Activated naive CD4-positive, alpha-beta T cell treated with anti-CD3 and anti-CD28 coated beads, Interleukin-2, amount 50 U/mL, for 72 hours (primary cell): ENCODE measurements at places on chromosomes 4 and X. TPM values are rescaled to one million over a fixed set of nuclear protein-coding genes. Genes with fewer than 3 reads are reported as not detected.
A peak's percentile ranks its signal among the peaks of the same experiment; 100 is the strongest.

CT45A10 gene
- total RNA-seq = not detected

CNOT6L gene
- 105 TPM for total RNA-seq

DOK7 gene
- total RNA-seq = not detected

SETD7 gene
- total RNA-seq = 8.8 TPM

PAGE2 gene
- total RNA-seq = not detected

LRCH2 gene
- not detected for total RNA-seq

RAB41 gene
- total RNA-seq = not detected

ADGRL3 gene
- total RNA-seq = not detected

TMEM271 gene
- not detected for total RNA-seq

RHOXF2B gene
- total RNA-seq = not detected

SSX3 gene
- total RNA-seq = not detected

HTRA3 gene
- total RNA-seq = not detected

PPEF2 gene
- not detected for total RNA-seq

- peak; percentile 70 for DNase-seq
Measured at GRCh38 chr4:99816545-99817308, at the start of gene DAPP1. Gene DAPP1, plus strand, starts transcription at chr4:99816827. Its CDS starts 87 bp downstream, at chr4:99816914.

- DNase-seq = no peak
Measured at GRCh38 chr4:164591666-164592065, 162.3 kb upstream of the SMIM31 start.

GRCh38 chrX:141279476-141279875 is 37.2 kb upstream of the SPANXC start:
- no peak for DNase-seq

DNA sequence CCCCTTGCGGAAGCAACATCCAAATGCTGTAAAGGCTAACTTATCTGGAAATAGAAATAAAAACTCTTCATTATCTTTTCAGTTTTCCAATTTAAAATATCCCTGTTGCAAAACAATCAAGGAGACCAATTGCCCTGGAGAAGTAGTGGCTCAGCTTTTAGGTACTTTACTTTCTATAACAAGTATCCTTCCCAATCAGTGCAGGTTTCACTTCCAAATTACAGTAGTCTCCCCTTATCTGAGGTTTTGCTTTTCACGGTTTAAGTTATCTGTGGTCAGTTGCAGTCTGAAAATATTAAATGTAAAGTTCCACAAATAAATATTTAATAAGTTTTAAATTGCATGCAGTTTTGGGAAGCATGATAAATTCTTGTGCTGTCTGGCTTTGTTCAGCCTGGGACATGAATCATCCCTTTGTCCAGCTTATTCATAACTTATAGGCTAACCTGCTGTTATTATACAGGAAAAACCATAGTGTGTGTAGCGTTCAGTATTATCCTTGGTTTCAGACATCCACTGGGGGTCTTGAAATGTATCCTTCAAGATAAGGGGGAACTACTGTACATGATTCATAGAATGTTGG is 973.1 kb upstream of the GRID2 start:
- no peak for DNase-seq

DNA sequence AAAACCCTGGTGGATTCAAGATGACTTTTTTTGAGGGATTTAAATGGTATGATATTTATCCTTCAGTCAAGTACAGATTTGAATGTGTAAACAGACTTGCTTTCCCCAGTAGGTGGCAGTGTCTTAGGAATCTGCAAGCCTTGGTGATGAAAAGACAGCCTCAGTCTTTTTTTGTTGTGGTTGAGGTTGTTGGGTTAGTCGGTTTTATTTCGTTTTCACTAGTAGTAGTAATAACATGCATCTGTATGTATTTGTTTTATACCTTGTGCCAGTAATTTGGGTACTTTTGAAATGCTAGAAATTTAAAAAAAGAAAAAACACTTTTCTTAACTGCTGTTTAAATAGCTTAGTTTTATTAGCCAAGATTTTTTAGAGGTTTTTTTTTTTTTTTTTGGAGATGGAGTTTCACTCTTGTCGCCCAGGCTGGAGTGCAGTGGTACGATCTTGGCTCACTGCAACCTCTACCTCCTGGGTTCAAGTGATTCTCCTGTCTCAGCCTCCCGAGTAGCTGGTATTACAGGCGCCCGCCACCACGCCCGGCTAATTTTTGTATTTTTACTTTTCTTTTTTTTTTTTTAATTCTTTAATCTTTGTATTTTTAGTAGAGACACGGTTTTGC is 39.2 kb downstream of the COPS4 start:
- peak; percentile 69 for DNase-seq

- no peak for DNase-seq
Measured at GRCh38 chrX:110086916-110087484, 84.1 kb downstream of the TMEM164 start.

DNA sequence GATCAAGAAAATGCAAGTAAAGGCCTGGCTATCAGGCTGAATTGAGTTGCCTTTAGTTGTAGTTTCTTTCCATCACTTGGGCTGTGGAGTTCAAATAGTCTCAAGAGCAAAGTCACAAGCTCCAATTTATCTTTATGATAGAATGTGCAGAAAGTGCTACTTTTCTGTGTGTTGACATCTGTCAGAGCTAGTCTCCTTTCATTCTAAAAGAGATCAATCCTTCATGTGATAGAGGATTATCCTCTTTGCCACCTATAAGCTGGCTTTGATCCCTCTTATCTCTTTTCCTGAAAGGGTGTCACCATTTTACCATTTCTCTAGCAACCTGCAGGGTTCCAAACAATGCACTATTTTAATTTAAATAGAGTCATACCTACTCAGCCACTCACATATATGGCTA is 224.9 kb downstream of the TEX13A start:
- DNase-seq = no peak

DNA sequence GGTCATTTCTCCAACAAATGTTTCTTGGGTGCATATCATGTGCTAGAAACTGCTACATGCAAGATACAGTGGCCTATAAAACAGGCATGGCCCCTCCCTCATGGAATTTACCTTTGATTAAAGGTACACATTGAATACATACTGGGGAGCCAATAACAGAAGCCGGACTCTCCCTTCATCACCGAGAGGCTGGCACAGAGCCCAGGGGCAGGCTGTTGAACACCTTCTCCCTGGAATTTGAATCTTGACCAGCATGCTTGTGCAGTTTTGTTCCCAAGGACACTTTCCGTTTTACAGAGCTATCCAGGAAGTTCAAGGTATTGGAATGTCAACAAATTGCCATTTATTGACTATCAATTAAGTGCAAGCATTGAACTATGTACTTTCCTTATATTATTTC is 33.2 kb downstream of the PPARGC1A start:
- no peak for DNase-seq

DNA sequence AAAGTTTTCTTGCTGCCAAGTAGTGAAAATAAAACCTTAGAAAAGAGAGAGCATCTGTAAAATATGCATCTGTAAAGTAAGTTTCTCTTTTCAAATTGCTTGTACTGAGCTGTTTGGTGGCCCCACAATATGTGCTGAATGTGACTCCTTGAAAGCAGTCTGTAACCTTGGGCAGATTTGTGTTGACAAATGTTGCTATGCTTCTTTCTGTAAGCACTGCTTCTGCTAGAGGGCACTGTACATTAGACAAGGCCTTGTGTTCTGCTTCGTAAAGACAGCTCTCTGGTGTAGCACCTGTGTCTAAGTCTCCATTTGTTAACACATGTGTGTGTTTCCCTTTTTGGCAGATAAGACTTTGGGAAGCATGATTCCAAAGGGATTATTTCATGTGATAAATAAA is 56.6 kb upstream of the NRK start:
- no peak for DNase-seq

DNA sequence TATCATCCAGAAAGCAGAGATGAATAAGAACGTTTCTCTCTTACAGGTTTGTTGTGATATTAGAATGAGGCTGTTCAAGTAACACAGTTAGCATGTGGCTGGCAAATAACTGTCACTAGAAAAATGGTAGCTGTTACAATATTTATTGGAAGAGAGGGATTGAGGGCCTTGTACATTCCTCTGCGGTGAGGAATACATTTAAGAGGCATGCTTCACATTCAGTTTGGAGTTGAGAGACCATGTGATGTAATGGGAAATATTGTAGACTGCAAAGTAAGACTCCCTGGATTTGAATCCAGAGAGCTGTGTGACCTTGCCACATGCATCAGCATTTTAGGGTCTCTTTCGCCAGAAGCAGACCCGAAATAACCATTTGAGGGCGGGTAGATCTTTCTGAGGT is 104.8 kb upstream of the KIT start:
- DNase-seq = no peak

GRCh38 chr4:6568689-6569332 is 6.2 kb upstream of the MAN2B2 start:
- DNase-seq = no peak

DNA sequence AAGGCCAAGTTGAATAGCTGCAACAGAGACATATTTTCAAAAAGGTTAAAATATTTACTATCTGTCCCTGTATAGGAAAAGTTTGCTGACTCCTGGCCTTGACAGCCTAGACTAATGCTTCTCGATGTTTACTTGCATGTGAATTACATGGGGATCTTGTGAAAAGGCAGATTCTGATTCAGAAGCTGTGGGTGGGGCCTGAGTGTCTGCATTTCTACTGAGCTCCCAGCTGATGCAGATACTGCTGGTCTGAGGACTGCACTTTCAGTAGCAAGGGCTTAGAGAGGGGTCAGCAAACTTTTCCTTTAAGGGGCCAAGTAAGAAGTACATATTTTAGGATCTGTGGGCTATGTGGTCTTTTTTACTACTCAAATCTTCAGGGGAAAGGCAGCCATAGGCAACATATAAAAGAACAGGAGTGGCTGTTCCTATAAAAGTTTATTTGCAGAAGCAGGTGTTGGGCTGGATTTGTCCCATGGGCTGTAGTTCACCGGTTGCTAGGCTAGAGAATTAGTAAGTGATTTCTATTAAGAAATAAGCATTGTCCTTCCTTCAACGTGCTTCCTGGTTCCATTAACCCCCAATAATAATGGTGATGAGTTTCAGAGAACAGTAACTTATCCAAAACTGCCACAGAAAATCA is 97.2 kb upstream of the PDE5A start:
- DNase-seq = no peak

- DNase-seq = no peak
Measured at GRCh38 chr4:141207961-141208360, 12.7 kb upstream of the ZNF330 start.

DNA sequence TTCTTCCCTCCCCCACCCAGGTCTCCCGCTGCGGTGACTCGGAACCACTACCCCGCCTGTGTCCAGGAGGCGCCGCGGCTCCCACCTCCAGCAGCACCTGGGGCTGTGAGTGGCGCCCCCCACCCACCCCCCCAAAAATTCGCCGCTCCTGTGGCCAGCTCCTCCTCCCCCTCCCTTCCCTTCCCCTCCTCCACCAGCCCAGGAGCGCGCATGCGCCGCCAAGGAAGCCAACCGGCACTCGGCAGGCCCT is 278 bp downstream of the CLOCK start:
- no peak for DNase-seq

- DNase-seq = no peak
Measured at GRCh38 chr4:151712777-151713176, 48.0 kb downstream of the GATB start.

DNA sequence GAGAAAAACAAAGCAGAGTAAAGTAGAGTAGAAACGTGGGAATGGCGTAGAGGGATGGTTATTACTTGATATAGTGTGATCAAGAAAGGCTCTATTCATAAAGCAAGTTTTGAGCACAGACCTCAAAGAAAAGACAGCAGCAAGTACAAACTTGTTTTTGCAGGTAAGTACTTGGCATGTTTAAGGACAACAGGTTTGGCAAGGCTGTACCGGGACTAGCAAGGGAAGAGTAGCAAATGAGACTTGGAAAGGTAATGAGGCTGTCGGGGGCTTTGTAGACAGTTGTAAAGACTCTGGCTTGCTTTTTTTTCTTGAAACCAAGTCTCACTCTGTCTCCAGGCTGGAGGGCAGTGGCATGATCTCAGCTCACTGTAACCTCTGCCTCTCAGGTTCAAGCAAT is 40.9 kb downstream of the NEK1 start:
- DNase-seq = no peak

- no peak for DNase-seq
Measured at GRCh38 chr4:91598696-91599095, 705.1 kb upstream of the GRID2 start.

DNA sequence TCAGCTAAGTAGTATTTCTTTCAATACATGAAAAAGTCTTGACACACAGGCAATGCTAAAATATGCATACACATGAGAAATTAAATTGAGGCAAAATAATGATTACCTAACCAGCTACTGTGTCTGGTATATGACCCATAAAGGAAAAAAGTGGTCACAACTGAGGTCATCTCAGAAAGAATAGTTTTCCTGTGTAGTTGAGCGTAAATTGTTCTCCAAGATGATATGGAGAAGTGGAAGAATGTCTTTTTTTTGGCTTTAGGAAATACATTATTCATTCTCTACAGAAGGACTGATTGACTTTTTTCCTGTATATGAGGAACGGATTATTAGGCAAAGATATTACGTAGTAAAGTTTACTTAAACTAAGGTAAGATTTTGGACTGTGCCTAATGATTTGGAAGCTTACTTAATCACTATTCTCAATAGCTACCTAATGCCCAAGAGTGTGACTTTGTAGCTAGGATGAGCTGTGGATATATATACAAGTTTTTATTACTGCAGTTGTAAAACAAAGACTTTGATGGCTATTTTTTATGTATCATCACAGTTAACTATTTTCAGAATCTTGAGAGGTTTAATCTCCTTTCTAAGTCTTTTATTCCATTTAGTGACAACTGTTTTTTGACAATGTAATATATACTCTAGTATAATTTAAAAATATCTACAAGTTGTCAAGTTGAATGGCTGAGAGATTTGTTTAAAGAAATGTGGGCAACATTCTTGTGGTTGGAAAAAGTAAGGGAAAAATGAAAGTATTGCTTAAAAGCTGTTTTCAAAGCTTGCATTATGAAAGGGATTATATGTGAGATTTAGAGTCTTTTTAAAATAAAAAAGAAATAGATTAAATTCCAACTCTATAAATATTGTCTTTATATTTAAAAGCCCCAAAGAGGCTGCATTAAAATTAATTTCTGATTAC is 100.2 kb downstream of the PDLIM5 start:
- no peak for DNase-seq

- no peak for DNase-seq
Measured at GRCh38 chrX:96688789-96689188, 4.1 kb downstream of the DIAPH2 start.

GRCh38 chr4:45795135-45795534 is 328.7 kb downstream of the GABRG1 start:
- DNase-seq = no peak

GRCh38 chr4:177410566-177410965 is 31.7 kb downstream of the AGA start:
- no peak for DNase-seq

- DNase-seq = no peak
Measured at GRCh38 chr4:28354880-28355656, 1494.4 kb downstream of the STIM2 start.

DNA sequence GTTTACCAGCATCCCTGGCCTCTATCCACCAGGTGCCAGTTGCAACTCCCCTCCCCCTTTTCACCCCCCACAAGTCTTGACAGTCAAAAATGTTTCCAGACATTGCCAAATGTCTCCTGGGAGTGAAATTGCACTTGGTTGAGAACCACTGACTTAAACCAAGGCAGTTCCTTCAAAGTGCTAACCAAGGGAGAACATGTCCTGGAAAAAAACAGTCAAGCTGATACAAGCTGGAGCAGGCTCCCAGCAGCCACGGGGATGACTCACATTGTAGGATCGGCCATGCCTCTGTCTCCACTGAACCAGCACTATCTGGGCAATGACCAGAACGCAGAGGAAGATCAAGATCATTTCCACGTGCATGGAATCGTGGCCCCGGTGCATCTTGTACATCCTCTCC is 11.4 kb downstream of the RNF175 start:
- DNase-seq = no peak
